ENCODE measurements at places on chromosomes 5 and 9. TPM values are rescaled to one million over a fixed set of nuclear protein-coding genes. Genes with fewer than 3 reads are reported as not detected.

HTR4 gene
- total RNA-seq, result not detected

RAD1 gene
- total RNA-seq, result 23.8 TPM

DBH gene
- not detected for total RNA-seq

PKD2L2 gene
- not detected for total RNA-seq

DOCK2 gene
- total RNA-seq, result 0.16 TPM

LHX3 gene
- not detected for total RNA-seq

BTNL3 gene
- total RNA-seq, result not detected

PCDHB4 gene
- total RNA-seq, result under 0.01 TPM

PRDM9 gene
- not detected for total RNA-seq

TTF1 gene
- 14.3 TPM for total RNA-seq

FOXD4 gene
- 0.25 TPM for total RNA-seq

PRR16 gene
- not detected for total RNA-seq

MYMK gene
- not detected for total RNA-seq

SHC3 gene
- 0.19 TPM for total RNA-seq

EPB41L4A gene
- 44.6 TPM for total RNA-seq

TNC gene
- 1.6 TPM for total RNA-seq

ACTBL2 gene
- total RNA-seq, result under 0.01 TPM

CSNK1G3 gene
- total RNA-seq, result 31.7 TPM

LCN2 gene
- not detected for total RNA-seq

DMRT3 gene
- total RNA-seq, result not detected

SYNPO gene
- 7.1 TPM for total RNA-seq

SPINK7 gene
- total RNA-seq, result not detected

CATSPER3 gene
- total RNA-seq, result not detected

CAMK2A gene
- not detected for total RNA-seq

TRIM7 gene
- total RNA-seq, result 2.0 TPM

TMEFF1 gene
- total RNA-seq, result 3.6 TPM

NMUR2 gene
- total RNA-seq, result not detected

LCN1 gene
- total RNA-seq, result not detected

ZSWIM6 gene
- 7.3 TPM for total RNA-seq

ECSCR gene
- 281 TPM for total RNA-seq

FOXD1 gene
- 0.16 TPM for total RNA-seq

ADGRD2 gene
- under 0.01 TPM for total RNA-seq

OR13C3 gene
- not detected for total RNA-seq

KIF12 gene
- total RNA-seq, result not detected

SMIM33 gene
- total RNA-seq, result not detected

MTX3 gene
- 2.1 TPM for total RNA-seq

PLAC8L1 gene
- total RNA-seq, result not detected

AFAP1L1 gene
- 137 TPM for total RNA-seq

MLANA gene
- not detected for total RNA-seq

TMEM252 gene
- not detected for total RNA-seq

IRX1 gene
- not detected for total RNA-seq

ZNF883 gene
- 0.50 TPM for total RNA-seq

PCDHGB3 gene
- 8.4 TPM for total RNA-seq

SLCO6A1 gene
- total RNA-seq, result not detected

EDIL3 gene
- 0.65 TPM for total RNA-seq

PARP8 gene
- total RNA-seq, result 1.2 TPM

ZFP2 gene
- total RNA-seq, result 0.65 TPM

MARCOL gene
- not detected for total RNA-seq

PCDHGC4 gene
- total RNA-seq, result 0.49 TPM

Data from bladder microvascular endothelial cell (primary cell).